ENCODE measurements at places on chromosomes 1 and 21.

- peak; percentile 24 for DNase-seq
These were observed 55.3 kb downstream of the NDUFS5 start for GRCh38 chr1:39081271-39082009.

DNA sequence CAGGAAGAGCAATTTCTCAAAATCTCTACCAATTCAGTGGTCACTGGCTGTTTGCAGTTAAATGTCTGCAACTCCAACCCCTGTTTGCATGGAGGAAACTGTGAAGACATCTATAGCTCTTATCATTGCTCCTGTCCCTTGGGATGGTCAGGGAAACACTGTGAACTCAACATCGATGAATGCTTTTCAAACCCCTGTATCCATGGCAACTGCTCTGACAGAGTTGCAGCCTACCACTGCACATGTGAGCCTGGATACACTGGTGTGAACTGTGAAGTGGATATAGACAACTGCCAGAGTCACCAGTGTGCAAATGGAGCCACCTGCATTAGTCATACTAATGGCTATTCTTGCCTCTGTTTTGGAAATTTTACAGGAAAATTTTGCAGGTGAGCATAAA lies 167.2 kb downstream of the CRB1 start:
- DNase-seq = no peak

- no peak for DNase-seq
These were observed 552 bp downstream of the GPATCH4 start for GRCh38 chr1:156600733-156601121.

DNA sequence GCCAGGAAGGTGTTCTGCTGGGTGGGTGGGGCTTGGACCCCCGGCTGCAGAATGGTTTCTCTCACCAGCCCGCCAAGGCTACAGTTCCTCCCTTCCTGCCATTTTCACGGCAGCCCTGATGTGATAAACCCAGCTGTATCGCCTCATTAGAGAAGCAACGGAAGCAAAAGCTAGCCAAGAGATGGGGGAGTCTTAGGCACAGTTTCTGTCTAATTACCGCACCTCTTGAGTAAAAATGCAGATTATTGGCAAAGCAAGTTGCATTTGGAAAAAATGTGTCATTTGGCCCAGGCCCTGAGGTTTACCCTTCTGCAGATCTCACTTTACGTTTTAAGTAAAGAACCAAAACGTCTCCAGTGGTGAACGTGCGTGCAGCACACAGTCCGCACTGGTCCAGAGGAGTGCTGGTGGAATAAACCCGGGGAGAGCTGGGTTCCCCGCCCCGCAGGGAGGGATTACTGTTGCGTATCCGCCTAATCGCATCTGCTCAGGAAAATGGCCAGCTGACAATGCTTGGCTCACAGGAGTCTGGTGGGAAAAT lies 109.9 kb downstream of the GALNT2 start:
- no peak for DNase-seq

- DNase-seq = peak; percentile 24
These were observed 63.6 kb downstream of the DNM3 start for GRCh38 chr1:171904778-171905450.

GRCh38 chr1:241215203-241215602 lies 141.8 kb downstream of the RGS7 start:
- DNase-seq = no peak

Measured in inflammatory macrophage treated with lipopolysaccharide for 4 hours (primary cell).